Parietal lobe (tissue), 2 donors: ENCODE measurements at places on chromosomes 11 and 22. TPM values are rescaled to one million over a fixed set of nuclear protein-coding genes. Genes with fewer than 3 reads are reported as not detected.

Gene OR52L1
- not detected for total RNA-seq

Gene APOA5
- not detected for total RNA-seq

Gene ANGPTL5
- 0.31 TPM for total RNA-seq

Gene C22orf31
- not detected for total RNA-seq

Gene DUSP18
- 34.1 TPM for total RNA-seq

Gene OR10D3
- not detected for total RNA-seq

Gene ARHGAP20
- 53.8 TPM for total RNA-seq

Gene BRSK2
- total RNA-seq, result 54.5 TPM

Gene INS
- total RNA-seq, result not detected

Gene TRIOBP
- 35.7 TPM for total RNA-seq
